ENCODE measurements at places on chromosomes 3 and 15. TPM values are rescaled to one million over a fixed set of nuclear protein-coding genes. Genes with fewer than 3 reads are reported as not detected.

COL6A6 gene
- 3.0 TPM for polyA plus RNA-seq

CHRM5 gene
- not detected for polyA plus RNA-seq

NTRK3 gene
- polyA plus RNA-seq = 3.6 TPM

DNA sequence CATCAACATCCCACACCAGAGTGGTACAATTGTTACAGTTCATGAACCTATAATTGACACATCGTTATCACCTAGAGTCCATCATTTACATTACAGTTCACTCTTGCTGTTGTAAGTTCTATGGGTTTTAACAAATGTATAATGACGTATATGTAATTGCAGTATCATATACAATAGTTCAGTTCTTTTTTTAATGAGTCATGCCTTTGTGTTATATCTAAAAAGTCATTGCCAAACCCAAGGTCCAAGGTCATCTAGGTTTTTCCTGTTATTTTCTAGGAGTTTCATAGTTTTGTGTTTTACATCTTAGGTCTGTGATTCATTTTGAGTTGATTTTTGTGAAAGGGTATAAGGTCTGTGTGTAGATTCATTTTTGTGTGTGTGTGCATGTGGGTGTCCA is 160.9 kb upstream of the GALNT15 start:
- DNase-seq = no peak

GRCh38 chr3:48345946-48346572 is 12.6 kb upstream of the SPINK8 start:
- no peak for DNase-seq

- DNase-seq = no peak
Measured at GRCh38 chr3:23913182-23913581, 3.6 kb downstream of the NKIRAS1 start.

- no peak for DNase-seq
Measured at GRCh38 chr3:161990036-161990435, 493.4 kb downstream of the OTOL1 start.

DNA sequence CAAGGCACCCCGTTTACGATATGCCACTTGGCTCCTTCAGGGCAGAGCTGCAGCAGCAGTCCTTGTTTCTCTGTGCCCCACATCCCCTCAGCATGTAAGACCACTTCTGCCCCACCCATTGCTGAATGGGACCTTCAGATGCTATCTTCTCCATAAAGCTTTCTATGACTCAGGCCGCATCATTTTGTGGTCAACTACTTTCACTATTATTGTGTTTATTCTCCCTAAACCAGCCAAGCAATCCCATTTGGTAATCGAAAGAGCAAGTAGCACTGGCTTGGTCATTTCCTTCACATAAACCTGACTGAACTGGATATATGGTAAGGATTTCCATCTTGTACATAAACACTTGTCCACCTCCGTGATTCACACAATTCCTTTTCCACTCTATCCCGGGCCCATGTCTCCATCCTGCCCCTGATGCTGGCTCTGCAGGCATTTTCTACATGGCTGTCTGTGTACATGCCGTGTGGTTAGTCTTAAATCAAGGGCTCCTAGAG is 25.7 kb downstream of the LIPC start:
- DNase-seq = no peak

- peak; percentile 19 for DNase-seq
Measured at GRCh38 chr3:47016934-47017435, 37.5 kb downstream of the NBEAL2 start.

Measured in right cardiac atrium (tissue), 5 donors.